NCI-H2227 treated with DMSO at 0.1 percent for 48 hours (cell line): ENCODE measurements at places on chromosomes 5 and 9.

DNA sequence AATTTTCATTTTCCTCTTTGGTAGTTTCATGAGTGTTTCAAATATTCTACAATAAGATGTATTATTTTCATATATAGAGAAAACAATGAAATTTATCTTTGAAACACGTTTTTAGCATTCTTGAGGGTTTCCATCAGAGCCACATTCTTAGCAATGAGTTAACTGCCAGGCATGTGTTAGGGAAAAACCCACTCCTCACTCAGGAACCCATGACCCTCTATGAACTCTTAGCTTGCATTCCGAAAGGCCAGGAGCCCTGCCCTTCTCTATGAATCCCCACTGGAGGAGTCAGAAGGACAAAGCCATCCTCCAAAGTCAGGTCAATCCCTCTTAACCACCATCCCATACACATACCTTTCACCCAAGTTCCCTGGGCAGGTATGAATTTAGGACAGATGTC lies 57.5 kb downstream of the ADAMTS12 start:
- DNase-seq: no peak

DNA sequence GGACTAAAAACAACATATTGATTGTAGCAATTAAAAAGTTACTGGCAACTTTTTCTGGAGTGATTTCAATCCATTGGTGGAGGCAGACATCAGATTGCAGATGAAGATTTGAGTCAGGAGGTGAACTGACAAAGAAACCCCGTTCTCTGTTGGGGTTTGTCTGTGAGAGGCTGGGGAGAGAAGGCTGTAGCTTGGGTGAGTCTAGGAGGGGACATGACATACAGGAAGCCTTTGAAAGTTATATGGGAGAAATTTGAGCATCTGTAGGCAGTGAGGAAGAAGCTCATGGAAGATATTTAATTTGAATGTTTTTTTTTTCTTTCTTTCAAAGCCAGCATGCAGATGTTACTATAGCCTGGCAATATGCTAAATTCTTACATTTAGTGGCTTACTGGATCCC lies 26.0 kb downstream of the KDM4C start:
- no peak for DNase-seq

DNA sequence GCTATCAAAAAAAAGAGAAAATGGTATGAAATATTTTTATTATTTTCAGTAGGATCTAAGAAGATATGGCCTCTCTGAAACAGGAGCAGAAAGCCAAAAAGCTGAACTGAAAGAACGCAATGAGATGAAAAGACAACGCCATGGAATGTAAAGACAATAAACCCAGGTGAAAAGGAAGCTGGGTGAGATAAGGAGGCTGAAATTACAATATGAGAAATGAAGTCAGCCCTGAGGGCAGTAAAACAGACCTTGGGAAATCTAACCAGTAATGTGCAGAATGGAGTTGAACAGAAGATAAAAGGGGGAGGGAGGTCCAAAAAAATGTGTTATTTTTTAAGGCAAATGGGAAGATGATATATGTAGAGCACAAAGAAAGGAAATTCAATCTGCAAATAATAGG lies 265.3 kb downstream of the ENC1 start:
- no peak for DNase-seq

- no peak for DNase-seq
Observed at GRCh38 chr9:119234636-119235035, 134.6 kb downstream of the BRINP1 start.

DNA sequence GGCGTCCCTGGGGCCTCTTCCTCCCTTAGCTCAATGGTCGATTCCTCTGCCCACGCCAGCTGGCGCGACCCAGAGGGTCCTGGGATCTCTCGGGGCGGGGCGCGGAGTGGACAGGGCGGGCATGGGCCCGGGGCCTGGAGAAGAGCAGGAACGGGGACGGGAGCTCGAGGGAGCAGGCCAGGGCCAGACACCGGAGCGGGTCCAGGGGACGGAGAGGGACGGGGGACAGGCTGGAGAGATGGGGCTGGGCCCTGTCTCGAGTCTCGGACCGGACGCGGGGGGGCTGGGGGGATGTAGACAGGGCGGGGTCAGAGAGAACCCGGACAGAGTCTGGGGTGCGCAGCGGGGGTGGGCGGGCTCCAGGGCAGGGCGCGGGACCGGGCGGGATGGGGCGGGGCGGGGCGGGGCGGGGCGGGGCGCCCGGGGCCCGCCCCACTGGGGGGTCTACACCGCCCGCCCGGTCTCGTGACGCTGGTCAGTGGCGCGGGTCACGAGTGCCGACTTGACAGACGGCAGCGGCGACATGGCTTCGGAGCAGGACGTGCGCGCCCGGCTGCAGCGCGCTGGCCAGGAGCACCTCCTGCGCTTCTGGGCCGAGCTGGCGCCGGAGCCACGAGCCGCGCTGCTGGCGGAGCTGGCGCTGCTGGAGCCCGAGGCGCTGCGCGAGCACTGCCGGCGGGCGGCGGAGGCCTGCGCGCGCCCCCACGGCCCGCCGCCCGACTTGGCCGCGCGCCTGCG lies at the start of gene UAP1L1:
TSS of gene UAP1L1 (plus strand) at position 508 of the 738 bp plus-strand sequence. CDS start at position 524, 16 bp downstream.
- peak; percentile 10 for DNase-seq

GRCh38 chr5:178086266-178086665 lies 27.1 kb upstream of the N4BP3 start:
- no peak for DNase-seq

DNA sequence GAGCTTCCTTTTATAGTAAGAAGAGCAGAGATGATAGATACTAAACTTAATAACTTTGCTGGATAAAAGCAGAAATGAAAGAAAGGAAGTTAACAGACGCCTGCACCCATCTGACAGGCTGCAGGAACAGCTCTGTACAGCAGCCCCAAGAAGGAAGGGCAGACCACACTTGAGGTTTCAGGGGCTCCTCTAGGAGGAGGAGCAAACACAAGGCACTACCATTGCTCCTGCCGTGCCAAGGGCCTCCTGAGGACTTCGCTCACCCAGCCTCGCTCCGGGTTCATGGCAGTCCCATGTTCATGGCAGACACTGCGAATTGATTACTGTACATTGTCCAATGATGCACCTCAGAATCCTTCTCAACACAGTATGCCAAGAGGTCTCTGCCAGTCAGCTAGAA lies 85.1 kb downstream of the AMBP start:
- DNase-seq: no peak

DNA sequence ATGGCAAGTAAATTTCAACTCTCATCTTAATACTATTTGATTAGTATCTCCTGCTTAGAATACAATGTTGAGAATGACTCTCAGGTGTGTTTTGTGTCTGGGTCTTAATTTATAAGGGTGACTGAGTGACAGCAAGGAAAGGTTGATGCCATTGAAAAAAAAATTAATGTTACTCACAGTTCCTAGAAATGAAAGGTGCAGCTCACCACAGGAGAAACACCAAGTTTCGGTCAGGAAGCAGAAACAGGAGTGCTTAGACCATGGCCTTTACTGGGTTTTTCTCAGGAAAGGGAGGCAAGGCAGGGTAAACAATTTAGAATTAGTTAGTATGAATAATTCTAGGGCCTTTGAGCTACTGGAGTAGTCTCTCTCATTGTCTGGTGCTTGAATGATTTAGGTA lies 159.2 kb upstream of the C9orf72 start:
- no peak for DNase-seq

GRCh38 chr5:122693963-122694362 lies 80.9 kb upstream of the SNX2 start:
- no peak for DNase-seq
